Effector memory CD4-positive, alpha-beta T cell (primary cell): ENCODE measurements at places on chromosomes 3 and 15.
A peak's percentile ranks its signal among the peaks of the same experiment; 100 is the strongest.

GRCh38 chr15:78241017-78241416 is 6.7 kb upstream of the ACSBG1 start:
- peak; percentile 56 for DNase-seq

DNA sequence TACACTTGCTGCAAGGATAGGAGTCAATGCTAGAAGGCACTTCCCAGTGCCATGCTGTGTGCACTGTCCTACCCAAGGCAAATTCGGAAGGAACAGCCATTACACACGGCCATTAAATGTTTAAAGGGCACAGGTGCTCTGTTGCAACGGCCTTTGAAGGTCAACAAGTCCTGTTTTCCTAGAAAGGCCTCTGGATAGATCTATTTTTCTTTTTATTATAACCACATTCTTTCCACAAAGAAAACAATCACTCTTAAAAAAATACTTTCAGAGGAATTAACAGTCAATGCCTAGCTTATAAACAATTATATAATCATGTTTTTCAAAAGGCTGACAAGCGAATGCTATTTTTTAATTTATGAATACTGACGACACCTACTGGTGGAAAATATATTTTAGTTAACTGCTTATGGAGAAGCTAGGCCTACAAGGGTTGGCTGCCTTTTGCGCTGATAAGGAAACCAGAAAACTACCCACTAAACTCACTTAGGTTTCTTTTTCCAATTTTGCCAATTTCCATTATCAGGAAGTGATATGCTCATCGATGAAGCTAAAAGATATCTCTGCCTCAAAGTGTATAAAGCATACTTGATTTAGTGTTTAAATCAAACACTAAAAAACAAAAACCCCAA is 2.4 kb downstream of the ARHGEF3 start:
- no peak for DNase-seq

DNA sequence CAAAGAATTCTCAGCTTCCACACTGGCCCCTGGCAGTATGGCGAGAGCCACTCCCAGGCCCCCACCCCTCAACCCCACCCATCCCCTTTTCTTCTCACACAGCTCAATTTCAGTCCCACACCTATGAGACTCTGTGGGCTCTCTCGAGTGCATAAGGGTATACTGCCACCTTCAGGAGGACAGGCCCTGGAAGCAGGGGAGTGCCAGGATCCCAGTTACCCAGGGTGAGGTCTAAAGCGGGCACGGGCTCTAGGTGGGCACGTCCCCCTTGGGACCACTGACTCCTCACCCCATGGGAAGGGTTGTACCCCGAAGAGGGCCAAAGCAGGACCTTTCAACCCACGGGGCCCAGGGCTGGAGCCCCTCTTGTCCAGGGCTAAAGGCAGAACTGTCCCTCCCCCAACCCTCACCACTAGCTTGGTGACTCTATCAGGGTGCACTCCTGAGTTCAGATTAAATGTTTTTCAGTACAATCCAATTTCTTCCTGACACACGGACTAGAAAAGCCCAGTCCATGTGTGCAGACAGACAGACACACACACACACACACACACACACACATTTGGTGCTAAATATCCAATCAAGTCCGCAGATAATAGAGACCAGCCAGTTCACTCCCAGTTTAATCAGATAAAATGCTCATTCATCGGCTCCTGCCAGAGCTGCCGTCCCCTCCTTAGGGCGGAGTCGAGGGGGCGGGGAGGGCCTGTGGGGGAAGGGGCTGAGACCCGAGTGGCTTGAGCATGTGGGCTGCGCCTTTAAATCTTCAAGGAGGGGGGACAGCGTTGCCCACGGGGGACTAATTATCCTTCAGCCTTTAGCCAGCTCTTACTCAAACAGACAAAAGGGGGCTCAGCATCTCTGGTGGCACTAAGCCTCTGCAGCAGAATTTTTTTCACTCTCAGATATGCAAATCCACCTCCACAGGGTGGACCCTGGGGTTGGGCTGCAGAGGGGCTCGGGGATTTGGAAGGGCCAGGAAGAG is 59.3 kb downstream of the CYP11A1 start:
- DNase-seq: no peak

GRCh38 chr3:71395927-71396695 is 187.4 kb downstream of the FOXP1 start:
- no peak for DNase-seq

- DNase-seq: no peak
These were observed 20.3 kb upstream of the UACA start for GRCh38 chr15:70783610-70784022.

DNA sequence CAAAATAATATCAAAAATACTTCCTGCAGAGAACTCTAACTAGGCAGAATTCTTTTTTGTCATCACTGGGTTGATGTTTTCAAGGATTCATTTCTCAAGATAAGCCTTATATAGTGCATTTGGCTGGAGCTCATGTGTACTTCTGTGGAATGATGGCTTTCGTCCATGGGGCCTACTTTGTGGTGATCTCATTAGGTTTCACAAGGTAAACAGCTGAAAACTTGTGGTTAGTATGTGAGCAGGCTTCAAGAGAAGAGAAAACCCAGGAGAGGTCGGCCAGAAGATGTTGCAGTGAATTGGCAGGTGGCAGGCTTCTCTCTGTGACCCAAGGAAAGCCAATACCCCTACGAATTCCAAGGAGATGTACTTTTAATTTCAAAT is 121.4 kb upstream of the PHLDB2 start:
- no peak for DNase-seq

DNA sequence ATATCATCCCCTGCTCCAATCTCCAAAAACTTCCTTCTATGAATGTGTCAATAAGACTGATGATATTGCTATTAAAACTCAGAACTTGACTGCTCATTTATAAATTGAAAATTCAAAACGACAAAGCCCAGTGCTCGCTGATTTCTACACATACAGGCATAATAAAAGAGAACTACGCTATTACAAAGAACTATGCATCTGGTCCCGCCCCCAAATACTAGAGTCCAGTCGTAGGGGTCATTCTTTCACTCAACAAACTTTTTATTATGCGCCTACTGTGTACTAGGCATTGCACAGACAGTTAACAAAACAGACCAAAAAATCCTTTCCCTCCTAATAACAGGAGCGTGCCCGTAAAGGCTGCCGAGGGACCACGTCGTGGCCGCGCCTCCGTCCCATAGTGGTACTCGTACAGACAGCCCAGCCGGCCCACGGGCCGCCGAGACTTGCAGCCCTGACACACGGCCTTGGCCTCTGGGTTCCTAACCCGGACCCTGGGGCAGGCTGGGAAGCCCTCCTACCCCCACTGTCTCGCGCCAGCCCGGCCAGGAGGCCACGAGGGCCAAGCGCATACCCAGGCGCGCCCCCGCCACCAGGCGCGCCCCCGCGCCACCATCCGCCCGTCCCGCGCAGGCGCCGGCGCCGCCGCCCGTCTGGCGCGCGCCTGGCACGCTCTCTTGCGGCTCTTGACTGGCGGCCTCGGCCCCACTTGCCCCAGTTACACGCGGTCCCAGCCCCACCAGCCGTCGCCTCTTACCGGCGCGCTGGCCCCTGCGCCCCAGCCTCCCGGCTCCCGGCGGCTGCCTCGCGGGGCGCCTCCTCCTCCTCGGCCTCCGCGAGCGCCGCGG is 757 bp downstream of the AVEN start:
- DNase-seq: peak; percentile 56

GRCh38 chr3:13121553-13122001 is 48.3 kb upstream of the IQSEC1 start:
- no peak for DNase-seq

DNA sequence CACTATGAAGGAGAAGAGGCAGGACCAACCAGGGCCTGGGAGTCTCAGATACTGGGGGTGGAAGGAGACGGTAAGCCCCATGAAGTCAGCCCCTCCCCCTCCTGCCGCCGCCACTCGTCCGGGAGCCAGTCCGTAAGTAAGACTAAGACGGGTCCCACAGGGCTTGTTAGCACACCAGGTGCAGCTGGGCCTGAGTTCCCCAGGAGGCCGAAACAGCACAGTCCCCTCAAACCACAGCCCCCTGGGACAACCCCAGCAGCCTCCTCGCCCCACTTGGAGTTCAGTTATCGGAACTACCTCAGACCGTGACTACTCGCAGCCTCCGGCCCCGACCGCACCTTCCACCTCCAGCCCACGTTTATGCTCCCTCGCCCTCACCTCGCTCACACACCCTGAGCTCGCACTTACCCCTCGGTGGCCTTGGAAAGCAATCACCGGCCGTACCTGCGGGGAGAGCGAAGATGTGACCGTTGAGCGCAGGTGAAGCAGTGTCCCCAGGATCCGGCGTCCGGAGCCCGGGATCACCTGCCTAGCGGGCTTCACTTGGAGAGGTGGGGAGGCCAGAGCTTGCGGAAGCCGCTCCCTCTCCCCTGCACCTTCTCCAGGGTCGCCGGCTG is 557 bp downstream of the ELL3 start:
- DNase-seq: no peak

GRCh38 chr3:114809668-114810413 is 337.2 kb downstream of the ZBTB20 start:
- DNase-seq: no peak

DNA sequence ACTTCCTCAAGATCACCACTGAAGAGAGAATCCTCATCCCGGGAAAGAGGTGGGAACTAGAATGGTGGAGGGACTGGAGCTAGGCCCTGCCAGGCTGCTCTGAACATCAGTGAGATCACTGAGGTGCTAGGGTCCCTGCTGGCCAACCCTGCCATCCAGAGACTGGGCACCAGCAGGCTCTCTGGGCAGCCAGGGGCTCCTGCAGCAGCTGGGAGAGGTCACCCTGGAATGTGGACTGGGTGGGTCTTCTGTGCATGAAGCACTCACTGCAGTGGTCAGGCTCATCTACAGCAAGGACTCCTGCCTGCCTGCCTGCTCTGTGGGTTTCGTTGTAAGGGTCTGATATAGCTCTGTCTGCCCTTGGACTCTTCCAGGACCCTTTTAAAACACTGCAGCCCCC is 24.9 kb downstream of the ALS2CL start:
- DNase-seq: no peak
